Smooth muscle cell of the umbilical artery (primary cell): ENCODE measurements at places on chromosomes 4 and X. TPM values are rescaled to one million over a fixed set of nuclear protein-coding genes. Genes with fewer than 3 reads are reported as not detected.

Gene CXorf49
- not detected in 2 replicates for total RNA-seq

Gene WNK3
- 2.4 and 3.2 TPM in 2 replicates for total RNA-seq

Gene COL25A1
- total RNA-seq = 2.7 and 5.0 TPM in 2 replicates

Gene TAB3
- 12.2 and 18.4 TPM in 2 replicates for total RNA-seq

Gene CLCN4
- total RNA-seq = 1.2 and 1.6 TPM in 2 replicates

Gene MAGEB1
- total RNA-seq = not detected in 2 replicates

Gene PNMA3
- total RNA-seq = 0.09 and 0.89 TPM in 2 replicates

Gene ZAR1
- not detected in 2 replicates for total RNA-seq

Gene C1QTNF7
- 0.89 TPM in 1 of 2 replicates, not detected in the other for total RNA-seq

Gene HNRNPDL
- 116 and 178 TPM in 2 replicates for total RNA-seq
